ENCODE measurements at places on chromosomes 13 and 19. TPM values are rescaled to one million over a fixed set of nuclear protein-coding genes. Genes with fewer than 3 reads are reported as not detected.
A peak's percentile ranks its signal among the peaks of the same experiment; 100 is the strongest.

HIF3A gene
- 0.51 TPM for total RNA-seq

ATP4A gene
- not detected for total RNA-seq

MCEMP1 gene
- not detected for total RNA-seq

ADAMTS10 gene
- total RNA-seq = 2.1 TPM

ZNF154 gene
- 0.20 TPM for total RNA-seq

MYH14 gene
- not detected for total RNA-seq

LILRB1 gene
- total RNA-seq = not detected

ZNF30 gene
- total RNA-seq = 3.2 TPM

AKT1S1 gene
- 94.1 TPM for total RNA-seq

ZNF85 gene
- total RNA-seq = 7.0 TPM

DNA sequence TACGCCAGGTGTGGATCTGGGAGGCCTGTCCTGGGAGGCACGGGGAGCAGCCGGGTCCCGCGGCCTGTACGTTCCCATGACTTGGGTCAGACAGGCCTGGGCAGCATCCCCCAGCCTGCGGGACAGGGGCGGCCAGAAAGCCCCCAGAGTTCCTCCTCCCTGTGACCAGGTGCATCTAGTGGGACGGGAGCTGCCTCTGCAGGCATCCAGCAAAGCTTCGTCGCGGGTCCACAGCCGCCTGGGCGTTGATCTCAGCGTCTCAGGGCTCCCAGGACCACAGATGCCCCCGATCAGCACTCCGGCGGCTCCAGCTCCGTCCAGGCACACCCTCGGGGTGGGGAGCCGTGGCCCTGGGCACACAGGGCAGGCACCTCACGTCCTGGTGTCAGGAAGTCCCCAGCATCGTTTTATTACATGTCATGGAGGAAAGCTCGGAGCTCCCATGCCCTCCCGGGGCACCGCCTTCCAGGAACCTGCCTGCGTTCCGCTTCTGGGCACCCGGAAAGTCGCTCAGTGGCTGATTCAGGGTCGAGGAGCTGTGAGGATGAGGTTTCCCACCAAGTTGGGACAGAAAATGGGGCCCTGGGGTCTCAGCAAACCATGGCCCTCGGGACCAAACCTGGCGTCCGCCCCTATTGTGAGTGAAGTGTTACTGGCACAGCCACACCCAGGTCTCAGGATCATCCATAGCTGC lies 1.5 kb upstream of the GZMM start:
- DNase-seq = no peak

DNA sequence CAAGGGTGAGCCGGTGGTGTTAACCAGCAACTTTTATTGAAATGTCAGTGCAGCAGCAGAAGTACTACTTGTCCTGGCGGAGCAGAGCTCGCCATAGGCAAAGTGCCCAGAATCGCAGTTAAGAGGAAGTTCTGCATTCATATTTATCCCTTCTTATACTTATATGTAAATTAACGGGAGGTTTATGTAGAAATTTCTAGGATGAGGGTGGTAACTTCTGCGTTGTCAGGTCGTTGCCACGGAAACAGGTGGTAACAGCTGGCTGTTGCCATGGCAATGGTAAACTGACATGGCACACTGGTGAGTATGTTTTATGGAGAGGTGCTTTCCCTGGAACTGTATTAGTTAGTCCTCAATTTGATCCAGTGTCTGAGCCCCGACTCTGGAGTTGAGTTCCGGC lies 2494.9 kb upstream of the PCDH20 start:
- DNase-seq = no peak

DNA sequence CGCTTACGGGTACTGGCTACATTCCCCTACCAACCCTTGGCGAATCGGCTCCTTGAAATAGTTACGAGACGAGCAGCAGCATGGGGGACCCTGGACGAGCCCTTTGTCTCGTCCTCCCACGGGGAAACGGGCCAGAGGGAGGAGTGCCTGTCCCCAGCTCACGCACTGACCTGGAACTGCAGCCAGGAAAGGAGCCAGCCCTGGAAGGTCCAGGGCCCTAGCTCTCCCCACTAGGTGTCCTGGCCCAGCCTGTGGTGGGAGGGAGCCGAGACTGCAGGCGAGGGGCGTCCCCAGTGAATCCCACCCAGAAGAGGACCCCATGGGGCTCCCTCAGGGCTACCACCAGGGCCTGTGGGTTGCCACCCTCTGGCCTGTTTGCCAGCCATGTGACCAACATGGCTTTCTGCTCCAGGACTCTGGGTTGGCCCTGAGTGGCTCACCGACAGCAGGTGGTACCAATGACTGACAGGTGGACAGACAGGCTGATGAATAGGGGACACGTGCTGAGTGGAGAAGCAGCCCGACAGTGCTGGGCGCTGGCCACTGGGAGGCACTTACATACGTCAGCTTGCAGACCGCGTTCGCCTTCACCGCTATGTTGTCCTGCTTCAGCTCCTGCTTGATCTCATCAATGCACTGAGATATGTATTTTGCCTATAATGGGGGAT lies 13.2 kb downstream of the AP3D1 start:
- no peak for DNase-seq

DNA sequence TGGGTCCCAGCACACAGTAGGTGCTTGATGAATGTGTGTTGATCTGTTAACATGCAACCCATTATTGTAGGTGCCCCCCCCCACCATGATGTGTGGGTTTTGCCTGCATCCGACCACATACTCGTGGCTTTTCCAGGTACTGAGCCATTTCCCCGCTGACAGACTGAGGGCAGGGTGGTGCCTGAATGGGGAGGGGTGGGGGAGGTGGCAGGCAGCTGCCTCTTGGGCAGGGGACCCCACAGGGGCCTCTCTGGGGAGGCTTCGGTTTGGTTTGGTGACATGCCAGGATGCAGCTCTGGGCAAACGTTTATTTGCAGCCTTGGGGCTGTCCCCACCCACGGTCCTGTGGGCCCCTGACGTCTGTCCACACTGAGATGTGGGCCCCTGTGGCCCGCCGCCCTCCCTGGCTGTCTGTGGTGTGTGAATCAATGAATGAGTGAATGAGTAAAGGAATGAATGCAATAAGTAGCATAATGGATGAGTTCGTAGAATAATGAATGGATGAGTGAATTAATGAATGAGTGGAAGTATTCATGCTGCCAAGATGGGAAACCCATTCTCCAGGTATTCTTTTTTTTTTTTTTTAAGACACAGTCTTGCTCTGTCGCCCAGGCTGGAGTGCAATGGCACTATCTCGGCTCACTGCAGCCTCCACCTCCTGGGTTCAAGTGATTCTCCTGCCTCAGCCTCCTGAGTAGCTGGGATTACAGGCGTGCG lies 9.0 kb upstream of the JUND start:
- no peak for DNase-seq

- DNase-seq = no peak
Observed at GRCh38 chr19:11025445-11025844, 63.8 kb upstream of the LDLR start.

DNA sequence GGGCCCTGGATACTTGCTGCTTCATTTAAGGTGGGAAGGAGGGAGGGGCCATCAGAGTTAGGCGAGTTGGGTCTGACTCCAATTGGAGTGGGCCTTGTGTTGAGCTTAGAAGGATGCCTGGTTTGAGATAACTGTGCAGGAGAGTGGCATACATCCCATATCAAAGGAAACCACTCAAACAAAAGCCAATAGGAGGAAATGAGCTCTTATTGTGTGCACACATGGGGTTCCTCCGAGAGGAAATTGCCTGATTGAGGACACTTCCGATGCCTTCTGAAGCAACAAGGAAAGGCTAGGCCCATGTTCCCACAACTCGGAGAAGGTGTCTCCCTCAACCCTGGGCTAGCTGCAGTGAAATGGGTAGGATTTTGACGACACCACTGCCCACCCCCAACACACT lies 19.6 kb downstream of the MBNL2 start:
- no peak for DNase-seq

DNA sequence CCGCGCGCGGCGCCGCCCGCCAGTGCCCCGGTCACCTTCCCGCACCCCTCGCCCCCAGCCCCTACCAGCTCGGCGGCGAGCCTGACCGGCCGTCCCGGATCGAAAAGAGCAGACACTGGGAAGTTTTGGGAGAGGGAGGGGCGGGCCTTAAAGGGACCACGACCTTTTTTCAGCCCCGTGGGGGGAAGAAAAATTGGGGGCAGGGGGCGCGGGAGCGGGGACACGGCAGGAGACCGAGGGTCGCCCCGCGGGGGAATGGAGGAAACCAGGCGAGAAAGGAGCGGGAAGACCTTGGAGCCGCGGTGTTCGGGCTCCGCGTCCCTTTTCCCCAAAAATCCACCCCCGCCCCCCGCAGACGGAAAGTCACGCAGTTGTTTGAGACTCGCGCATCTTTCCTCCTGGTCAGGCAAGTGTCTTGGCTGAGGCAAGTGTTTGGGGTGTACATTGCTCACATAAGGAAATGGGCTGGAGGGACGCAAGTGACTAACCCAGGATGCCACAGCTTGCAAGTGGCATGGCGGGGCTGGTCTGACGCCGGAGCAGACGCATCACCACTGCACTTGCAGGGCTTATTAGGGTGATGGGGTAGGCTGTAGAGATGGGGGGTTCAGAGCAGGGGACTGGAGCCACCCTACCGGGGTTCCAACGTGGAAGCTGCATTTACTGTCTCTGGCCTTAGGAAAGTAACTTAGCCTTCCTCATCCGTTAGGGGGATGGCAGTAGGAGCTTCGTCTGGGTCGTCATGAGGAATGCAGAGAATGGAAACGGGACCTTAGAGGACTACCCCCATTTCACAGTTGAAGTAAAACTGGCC lies 2.7 kb upstream of the HNRNPL start:
- DNase-seq = peak; percentile 85

GRCh38 chr19:13060964-13061927 lies 41.4 kb downstream of the LYL1 start:
- DNase-seq = peak; percentile 48

- no peak for DNase-seq
Observed at GRCh38 chr19:55147545-55148251, 1.3 kb downstream of the TNNT1 start.

Measured in HFFc6 (cell line).